ENCODE measurements at places on chromosomes 16 and 17. TPM values are rescaled to one million over a fixed set of nuclear protein-coding genes. Genes with fewer than 3 reads are reported as not detected.

DNA sequence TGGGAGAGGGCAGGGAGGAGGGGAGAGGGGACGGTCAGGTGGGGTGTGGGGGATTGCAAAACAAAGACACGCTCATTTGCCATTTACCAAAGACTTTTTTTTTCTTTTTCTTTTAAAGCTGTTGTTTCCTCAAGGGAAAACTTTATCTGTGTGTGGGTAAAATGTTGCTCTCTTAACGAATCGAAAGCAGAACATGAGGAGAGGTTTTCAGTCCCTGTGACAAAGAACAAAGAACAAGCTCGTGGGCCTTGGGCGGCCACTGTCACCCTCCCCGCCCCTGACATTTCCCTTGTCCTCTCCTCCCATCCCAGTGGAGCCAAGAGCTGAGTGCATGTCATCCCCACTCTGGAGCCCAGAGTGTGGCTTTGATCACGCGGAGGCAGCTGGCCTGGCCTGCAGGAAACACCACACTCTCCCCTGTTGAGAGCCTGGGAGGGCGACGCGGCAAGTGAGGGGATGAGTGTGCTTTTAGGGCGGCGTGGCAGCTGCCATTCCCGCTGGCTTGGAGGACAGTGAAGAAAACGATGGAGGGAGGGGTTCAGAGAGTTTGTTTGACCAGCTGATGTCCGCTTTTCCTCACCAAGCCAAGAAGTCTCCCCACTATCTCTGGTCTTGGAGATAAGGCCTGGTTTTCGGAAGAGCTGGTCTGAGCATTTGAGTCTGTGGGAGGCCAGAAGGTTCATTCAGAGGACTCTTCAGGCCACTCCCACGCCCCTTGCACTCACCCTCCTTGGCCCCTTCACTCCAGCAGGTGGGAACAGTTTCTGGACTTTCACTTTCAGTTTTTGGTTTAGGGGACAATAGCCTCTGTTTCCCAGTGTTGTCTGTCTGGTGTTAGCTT is 11.4 kb downstream of the CCR7 start:
- H3K4me1 ChIP-seq = peaks cover 62% of the 10 kb centered on the region
- no peaks in the 10 kb centered on the region for H3K36me3 ChIP-seq
- H3K27ac ChIP-seq = peak overlapping the region; percentile 100
- peak; percentile 87 for DNase-seq
- no peaks in the 10 kb centered on the region for H3K27me3 ChIP-seq
- peak overlapping the region; percentile 35 for H3K4me3 ChIP-seq

DNA sequence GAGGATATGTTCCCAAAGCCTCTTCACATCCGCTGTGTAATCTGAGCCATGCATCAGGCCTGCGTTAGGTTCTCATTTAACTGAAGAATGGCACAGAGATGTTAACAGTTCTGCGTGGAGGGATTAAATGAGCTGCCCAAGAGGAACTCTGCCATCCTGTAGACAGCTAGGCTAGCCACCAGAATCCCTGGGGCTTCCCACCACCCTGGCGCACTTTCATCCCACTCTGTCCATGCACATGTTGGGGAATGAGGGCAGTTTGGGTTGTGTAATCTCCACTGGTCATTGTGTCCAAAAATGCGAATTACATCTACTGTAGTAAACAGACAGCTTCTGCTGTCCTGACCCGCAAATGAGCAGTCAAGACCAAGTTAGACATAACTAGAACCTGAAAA is 1.0 kb upstream of the GLG1 start:
- H3K4me1 ChIP-seq = peaks cover 25% of the 10 kb centered on the region
- H3K36me3 ChIP-seq = no peaks in the 10 kb centered on the region
- peak overlapping the region; percentile 94 for H3K27ac ChIP-seq
- DNase-seq = peak; percentile 56

LGALS3BP gene
- polyA plus RNA-seq = 8.6 TPM

ZNF385C gene
- polyA plus RNA-seq = not detected

DOC2A gene
- not detected for polyA plus RNA-seq

Measured in GM23248 (cell line).